AG09309 (cell line): ENCODE measurements at places on chromosomes 6 and 20.

- DNase-seq = no peak
Measured at GRCh38 chr6:142510211-142510610, 208.4 kb downstream of the ADGRG6 start.

GRCh38 chr6:41477572-41477971 is 68.6 kb upstream of the FOXP4 start:
- DNase-seq = no peak

DNA sequence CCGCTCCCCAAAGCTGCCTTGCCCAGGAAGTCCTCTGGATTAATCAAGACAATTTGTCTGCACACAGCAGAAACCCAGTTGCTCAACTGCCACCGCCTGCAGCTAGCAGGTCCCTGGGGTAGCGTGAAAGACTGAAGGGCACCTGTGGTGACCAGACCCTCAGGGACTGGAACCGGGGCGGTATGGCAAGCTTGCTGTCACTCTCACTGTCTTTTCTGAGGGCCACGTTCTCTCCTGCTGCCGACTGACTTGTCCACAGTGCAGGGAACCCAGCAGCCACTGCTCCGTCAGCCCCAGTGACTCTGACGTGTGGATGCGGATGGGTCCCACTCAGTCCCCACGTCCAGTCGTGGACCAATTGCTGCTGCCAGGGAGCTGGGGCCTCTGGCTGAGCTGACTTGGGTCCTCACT is 72.8 kb upstream of the PMEPA1 start:
- no peak for DNase-seq

GRCh38 chr6:75946146-75946831 is 126.2 kb downstream of the IMPG1 start:
- DNase-seq = no peak

DNA sequence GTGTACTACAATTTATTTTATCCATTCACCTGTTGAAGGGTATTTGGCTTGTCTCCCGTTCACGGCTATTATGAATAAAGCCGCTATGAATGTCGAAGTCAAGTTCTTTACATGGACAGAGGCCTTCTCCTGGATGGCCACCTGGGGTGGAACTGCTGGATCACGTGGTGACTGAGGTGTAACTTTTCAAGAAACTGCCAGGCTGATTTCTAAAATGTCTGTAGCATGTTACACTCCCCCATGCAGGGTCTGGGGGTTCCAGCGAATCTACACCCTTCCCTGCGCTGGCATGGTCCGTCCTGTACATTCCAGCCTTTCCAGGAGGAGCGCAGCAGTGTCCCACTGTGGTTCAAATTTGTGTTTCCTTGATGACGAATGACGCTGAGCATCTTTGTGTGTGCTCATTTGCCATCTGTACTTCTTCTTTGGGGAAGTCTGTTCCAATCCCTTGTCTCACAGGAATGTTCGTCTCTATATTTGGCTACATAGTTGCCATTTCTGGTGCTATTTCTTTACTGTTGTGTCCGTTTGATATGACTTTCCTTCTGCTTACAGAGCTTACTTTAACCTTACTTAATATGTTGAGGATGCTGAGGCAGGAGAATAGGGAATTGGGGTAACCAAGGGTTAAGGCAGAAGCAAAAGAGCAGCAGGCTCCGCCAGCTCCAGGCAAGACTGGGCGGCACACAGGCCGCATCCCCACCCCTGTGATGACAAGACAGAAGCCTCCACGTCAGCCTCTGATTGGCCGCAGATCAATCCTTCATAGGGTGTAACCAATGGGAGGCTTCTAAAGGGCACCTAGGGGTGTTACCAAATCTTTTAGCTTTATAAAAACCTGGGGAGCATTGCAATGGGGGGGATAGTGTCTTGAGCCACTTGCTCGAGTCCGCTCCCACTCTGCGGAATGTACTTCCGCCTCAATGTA is 106.6 kb downstream of the TAF4 start:
- no peak for DNase-seq

GRCh38 chr20:20824924-20825584 is 112.6 kb upstream of the RALGAPA2 start:
- DNase-seq = no peak

DNA sequence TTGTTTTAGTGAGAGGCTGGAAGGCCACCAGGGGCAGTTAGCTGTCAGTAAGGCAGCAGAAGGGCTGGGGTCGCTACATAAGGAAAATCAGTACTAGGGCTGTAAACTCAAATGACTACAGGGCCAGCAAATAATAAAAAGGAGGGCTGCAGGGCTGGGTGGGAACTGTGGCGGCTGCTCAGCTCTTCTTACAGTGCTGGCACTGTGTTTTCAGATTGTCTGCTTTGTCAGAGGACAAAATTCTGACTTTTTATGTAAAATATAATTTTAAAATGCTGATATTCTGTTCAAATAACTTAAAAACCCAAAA is 23.2 kb downstream of the HLA-A start:
- no peak for DNase-seq

DNA sequence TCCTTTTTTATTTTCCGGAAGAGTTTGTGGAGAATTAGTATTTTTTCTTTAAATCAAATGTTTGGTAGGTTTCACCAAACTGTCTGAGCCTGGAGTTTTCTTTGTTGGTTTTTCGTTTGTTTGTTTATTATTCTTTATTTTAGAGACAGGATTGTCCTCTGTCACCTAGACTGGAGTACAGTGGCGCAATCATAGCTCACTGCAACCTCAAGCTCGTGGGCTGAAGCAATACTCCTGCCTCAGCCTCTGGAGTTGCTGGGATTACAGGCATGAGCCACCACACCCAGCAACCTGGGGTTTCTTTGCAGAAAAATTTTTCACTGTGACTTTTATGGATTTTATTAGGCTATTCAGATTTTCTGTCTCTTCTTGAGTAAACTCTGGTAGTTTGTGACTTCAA is 120.2 kb upstream of the LOC128125822 start:
- DNase-seq = no peak

DNA sequence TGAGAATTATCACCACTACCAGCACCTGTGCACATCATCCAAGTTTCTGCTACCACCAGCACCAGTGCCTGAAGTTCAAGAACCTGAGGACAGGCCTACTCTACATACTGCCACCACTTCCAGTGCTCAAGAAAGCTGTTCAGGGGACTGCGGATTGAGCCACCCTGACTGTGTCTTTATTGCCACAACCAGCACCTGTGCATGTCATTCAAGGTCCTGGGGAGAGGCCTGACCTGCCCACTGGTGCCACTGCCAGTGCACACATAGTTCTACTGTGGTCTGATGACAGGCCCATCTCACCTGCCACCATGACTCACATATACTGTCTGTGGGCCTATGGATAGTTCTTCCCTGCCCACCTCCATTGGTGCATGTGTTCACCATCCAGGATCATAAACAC is 559.4 kb downstream of the COL12A1 start:
- no peak for DNase-seq

GRCh38 chr6:70957284-70957617 is 391 bp upstream of the B3GAT2 start:
- DNase-seq = no peak

DNA sequence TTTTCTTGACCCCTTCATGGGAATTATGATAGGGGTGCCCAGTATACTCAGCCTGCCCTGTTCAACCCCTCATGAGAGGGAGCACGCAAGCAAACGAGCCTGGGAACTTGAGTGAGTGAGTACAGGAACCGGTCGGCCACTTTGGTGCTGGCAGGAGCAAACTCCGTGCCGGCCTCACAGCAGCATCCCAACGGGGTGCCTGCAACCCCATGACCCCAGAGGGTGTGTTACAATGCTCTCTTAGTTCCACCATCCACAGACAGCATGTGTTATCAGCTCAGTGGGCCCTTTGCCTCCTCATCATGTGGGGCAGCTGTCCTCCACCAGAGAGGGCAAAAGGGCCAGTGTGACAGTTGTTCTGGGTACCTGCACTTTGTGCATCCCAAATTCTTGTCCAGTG is 289.8 kb downstream of the FRK start:
- no peak for DNase-seq
